Stimulated activated CD4-positive, alpha-beta T cell treated with anti-CD3 and anti-CD28 coated beads, Interleukin-2, amount 100 ng/mL, for 4 hours (primary cell): ENCODE measurements at places on chromosomes 5 and 9.
A peak's percentile ranks its signal among the peaks of the same experiment; 100 is the strongest.

DNA sequence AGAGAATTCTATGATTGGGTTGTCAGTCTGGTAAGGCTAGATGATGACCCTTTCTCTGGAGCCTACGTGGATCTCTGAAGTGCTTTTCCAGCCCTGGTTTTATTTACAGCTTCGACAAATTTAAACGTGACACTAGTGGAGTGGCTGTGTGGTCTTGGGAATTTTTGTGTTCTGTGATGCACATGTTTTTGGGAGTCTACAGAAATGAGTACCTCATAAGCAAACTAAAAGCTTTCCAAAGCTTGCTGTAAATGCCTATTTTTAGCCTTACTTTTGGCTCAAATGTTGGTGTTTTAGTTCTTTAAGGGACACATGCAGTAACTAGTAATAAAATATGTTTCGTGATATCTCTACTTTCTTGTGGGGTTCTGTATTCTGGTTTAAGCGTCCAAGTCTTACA, 3.3 kb downstream of the LARP1 start:
- DNase-seq: no peak

GRCh38 chr5:56829137-56829908, 14.0 kb downstream of the MAP3K1 start:
- DNase-seq: peak; percentile 72

DNA sequence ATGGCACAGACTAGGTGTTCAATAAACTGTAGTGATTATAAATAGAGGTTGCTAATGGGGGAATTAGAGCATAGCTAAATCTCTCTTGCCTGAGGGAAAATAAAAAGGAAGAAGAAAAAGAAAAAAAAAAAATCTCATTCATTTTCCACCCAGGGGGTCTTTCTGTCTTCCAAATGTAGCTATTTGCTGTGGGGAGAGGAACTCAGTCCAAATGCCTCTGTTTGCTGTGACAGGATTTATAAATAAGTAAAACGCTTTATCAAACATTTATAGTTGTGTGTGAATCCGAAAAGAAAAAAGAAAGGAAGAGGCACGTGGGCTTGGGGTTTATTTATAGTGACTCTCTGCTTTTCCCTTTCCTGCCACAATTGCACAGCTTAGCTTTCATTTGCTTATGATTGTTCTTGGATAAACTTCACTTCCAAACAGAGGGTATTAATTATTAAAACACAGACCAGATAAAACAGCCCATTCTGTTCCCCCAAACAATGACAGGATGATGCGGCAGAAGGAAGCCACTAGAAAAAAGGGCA, 245.7 kb downstream of the ASTN2 start:
- DNase-seq: no peak

DNA sequence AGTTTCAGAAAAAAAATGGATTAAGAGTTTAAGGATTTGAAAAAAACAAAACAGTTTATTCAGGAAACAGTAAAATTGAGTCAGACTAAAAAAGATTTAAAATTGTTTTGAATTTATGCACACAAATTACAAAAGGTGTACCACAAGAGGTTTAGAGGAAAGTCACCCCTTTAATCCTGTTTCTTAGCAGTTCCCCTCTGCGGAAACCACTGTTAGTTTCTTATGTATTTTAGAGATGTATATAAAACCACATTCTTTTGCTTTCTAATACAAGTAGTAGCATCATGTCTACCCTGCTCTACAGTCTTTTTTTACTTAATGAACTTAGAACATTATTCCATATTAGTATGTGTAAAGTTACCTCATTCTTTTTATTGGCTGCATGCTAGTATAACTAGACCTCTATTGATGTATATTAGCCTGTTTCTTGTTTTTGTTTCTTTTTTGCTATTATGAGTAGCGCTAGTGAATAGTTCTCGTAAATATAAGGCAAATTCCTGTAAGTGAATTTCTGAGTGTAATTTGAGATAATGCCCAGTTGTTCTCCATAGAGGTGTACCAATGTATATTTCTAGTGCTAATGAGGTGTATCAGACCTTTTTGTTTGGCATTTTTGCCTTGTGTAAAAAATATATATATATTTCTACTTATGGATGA, 20.0 kb downstream of the GPBP1 start:
- no peak for DNase-seq
